ENCODE measurements at places on chromosomes 5 and 9. TPM values are rescaled to one million over a fixed set of nuclear protein-coding genes. Genes with fewer than 3 reads are reported as not detected.

- no peak for DNase-seq
Observed at GRCh38 chr9:121138973-121139372, 62.7 kb downstream of the RAB14 start.

- DNase-seq = no peak
Observed at GRCh38 chr5:16713386-16713928, 96.7 kb upstream of the RETREG1 start.

DNA sequence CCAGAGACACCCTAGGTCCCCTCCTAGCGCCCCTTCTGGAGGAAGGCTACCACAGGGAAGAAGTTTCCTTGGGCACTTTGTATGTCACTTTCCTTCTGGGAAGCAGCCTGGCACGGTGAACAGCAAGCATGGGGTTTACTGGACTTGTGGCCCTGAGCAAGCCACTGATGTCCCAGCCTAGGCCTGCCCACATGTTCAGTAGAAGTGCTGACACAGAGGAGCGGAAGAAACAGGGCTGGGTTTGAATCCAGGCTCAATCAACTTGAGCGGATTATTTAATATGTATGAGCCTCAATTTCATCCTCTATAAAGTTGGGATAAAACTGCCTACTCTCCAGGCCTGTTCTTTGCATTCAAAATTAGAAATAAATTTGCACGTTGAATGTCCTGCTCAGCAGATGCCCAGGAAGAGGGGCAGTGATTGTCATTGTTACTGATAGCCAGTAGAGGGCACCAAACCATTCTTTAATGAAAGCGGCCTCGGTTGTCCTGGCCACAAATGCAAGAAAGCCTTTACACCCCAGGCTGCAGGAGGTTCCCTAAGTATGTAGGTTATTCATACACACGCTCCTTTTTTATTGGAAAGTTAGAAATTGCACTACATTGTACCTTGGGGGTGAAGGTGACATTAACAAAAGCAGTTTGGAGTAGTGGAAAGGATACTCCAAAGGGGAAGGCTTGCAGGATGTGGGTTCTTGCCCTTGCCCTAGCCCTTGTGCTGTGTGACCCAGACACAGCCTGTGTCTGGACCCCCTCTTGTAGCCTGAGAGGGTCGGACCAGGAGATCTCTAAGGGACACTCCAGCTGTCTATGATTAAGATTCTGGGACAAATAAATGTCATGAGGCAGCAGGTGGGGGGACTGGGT lies 13.4 kb upstream of the XPA start:
- DNase-seq = peak; percentile 78

Gene PCDHGA1
- total RNA-seq = 0.67 TPM

Gene CCDC183
- 0.08 TPM for total RNA-seq

Data from SK-MEL-5 (cell line).